Colonic mucosa (tissue), 4 donors: ENCODE measurements at places on chromosomes 5 and 9. TPM values are rescaled to one million over a fixed set of nuclear protein-coding genes. Genes with fewer than 3 reads are reported as not detected.

- no peak for DNase-seq
- H3K4me1 ChIP-seq, result no peaks in the 10 kb centered on the region
- H3K27me3 ChIP-seq, result no peaks in the 10 kb centered on the region
Observed at GRCh38 chr9:106587042-106587441, 275.9 kb upstream of the ZNF462 start.

DNA sequence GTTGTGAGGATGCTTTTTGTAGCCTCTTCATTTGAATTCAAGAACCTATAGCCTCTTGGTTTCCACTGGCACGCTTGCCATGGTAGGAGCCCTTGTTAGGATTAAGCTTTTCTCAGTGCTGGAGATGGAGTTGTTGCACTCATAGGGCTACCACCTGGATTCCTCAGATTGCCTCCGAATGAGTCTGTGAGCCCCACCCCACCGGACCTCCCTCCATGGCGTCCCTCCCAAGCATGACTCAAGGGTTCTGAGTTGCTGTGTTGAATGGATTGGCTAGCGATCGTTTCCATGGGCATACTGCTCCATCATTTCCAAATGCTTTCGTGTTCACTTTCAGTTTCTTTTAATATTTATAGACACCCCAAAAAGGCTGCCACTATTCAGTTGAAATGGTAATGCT is 69.9 kb downstream of the DAPK1 start:
- no peaks in the 10 kb centered on the region for H3K27me3 ChIP-seq
- H3K4me1 ChIP-seq, result no peaks in the 10 kb centered on the region
- no peak overlapping the region for H3K27ac ChIP-seq
- no peak for DNase-seq
- no peaks in the 10 kb centered on the region for H3K36me3 ChIP-seq

The GFI1B gene
- total RNA-seq, result 1.3 TPM

The HMCN2 gene
- 20.1 TPM for total RNA-seq

The DAB2IP gene
- 126 TPM for total RNA-seq

- H3K27me3 ChIP-seq, result no peaks in the 10 kb centered on the region
- no peak for DNase-seq
- no peak overlapping the region for H3K4me3 ChIP-seq
- H3K27ac ChIP-seq, result no peak overlapping the region
- H3K36me3 ChIP-seq, result no peaks in the 10 kb centered on the region
Observed at GRCh38 chr5:174340226-174340625, 294.7 kb downstream of the NSG2 start.

DNA sequence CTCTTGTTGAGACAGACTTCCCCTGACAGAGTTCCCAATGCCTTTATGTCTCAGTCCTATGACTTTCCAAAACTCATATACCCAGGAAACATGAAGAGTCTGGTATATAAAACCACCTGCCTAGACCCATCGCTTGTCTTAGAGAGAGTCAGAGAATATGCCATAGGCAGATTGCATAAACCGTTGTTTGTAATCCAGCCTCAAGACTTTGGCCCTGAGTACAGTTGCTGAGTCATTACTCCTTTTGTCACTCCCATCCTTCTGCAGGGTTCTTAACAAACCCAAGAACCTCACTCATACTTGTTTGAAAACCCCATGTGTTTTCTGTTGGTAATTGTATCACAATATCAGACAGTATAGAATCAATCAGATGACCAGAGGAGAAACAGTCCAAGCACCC is 616.3 kb downstream of the SLCO4C1 start:
- no peak overlapping the region for H3K27ac ChIP-seq
- H3K27me3 ChIP-seq, result no peaks in the 10 kb centered on the region
- no peaks in the 10 kb centered on the region for H3K36me3 ChIP-seq
- no peak for DNase-seq
- H3K4me1 ChIP-seq, result no peaks in the 10 kb centered on the region
- H3K4me3 ChIP-seq, result no peak overlapping the region
